ENCODE measurements at places on chromosomes 12 and 14.

- no peak for DNase-seq
Observed at GRCh38 chr12:43832463-43833168, 3.3 kb upstream of the TMEM117 start.

GRCh38 chr12:96359328-96359727, 40.9 kb downstream of the CDK17 start:
- DNase-seq = no peak

GRCh38 chr12:62290846-62291245, 30.6 kb downstream of the USP15 start:
- DNase-seq = no peak

GRCh38 chr12:115313929-115314328, 630.0 kb upstream of the TBX3 start:
- DNase-seq = no peak

- no peak for DNase-seq
Observed at GRCh38 chr12:132584429-132584828, 26.0 kb downstream of the LRCOL1 start.

- no peak for DNase-seq
Observed at GRCh38 chr12:3076730-3077571, at the start of gene TSPAN9. TSS of gene TSPAN9 (plus strand) at chr12:3077379. CDS start at chr12:3201194, 123,815 bp downstream.

DNA sequence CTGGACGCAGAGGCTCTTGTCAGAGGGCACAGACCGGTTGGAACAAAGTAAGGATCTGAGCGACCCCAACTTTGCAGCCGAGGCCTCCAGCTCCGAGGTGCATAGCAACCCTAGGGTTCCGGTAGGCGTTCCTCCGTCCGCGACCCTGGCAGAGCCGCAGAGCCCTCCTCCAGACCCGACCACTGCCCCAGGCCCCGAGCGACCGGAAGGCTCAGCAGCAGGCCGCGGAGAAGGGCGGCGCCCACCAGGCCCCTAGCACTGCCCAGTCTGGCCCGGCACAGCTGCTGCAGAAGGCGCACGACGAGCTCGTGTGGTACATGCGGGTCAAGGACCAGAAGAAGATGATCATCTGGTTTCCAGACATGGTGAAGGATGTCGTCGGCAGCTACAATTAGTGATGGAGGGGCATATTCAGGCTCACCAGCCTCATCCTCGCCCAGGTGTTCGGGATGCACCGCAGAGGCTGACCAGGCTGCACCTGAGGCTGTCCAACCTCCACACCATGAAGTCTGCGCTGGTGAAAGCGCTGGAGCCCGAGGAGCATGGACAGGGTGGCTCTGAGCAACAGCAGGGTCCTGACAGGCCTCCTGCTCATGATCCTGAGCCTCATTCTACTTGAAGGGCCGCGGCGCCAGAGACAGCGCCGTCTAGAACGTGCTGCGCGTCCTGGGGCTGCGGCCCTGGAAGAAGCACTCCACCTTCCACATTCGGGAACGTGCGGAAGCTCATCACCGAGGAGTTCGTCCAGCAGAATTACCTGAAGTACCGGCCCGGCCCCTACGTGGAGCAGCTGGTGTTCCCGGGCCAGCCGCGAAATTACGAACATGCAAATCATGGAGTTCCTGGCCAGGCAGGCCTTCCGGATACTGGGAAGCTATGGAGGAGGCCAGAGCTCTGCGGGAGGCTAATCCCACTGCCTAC, 24.5 kb downstream of the CAPS2 start:
- DNase-seq = no peak

DNA sequence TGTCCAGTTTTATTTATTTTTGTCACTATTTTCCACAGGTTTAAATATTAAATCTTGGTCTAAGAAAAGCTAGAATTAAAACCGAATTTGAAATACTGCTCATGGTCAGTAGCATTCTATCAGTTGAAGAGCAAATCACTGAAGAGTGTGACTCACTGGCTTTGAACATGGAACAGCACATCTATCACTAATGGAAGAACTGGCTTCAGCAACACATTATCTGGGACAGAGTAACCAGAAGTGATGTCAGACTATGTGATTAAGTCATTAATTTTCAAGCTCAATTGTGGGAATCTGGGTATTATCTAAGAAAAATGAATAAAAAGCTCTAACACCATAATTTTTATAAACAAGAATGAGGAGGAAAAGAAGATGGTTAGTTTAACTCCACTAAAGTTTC, 527.5 kb downstream of the TMTC2 start:
- no peak for DNase-seq

DNA sequence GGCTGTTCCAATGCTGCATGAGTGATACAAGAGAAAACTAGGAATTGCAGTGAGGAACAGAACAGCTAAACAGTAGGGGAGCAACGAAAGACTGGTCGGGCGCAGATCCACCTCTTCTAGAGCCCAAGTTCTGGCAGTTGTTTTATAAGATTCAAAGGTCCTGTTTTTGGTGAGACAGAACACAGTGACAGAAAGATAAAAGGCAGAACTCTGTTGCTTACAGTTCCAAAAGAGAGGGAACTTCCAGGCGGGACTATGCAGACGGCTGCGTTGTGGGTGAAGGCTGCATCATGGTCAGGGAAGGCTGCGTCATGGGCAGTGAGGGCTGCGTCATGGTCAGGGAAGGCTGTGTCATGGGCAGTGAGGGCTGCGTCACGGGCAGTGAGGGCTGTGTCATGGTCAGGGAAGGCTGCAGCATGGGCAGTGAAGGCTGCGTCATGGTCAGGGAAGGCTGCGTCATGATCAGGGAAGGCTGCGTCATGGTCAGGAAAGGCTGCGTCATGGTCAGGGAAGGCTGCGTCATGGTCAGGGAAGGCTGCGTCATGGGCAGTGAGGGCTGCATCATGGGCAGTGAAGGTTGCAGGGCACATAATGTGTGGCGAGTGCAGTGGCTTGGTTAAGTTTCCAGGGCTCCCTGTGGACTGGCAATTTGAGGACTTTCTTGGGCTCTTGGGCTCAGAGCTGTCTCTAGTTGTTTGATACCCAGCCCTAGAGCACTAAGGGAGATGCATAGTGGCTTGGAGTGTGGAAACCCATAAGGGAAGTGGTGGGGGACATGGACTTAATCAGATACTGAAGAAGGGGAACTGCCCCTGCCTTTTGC, 619.9 kb downstream of the AACS start:
- DNase-seq = no peak

DNA sequence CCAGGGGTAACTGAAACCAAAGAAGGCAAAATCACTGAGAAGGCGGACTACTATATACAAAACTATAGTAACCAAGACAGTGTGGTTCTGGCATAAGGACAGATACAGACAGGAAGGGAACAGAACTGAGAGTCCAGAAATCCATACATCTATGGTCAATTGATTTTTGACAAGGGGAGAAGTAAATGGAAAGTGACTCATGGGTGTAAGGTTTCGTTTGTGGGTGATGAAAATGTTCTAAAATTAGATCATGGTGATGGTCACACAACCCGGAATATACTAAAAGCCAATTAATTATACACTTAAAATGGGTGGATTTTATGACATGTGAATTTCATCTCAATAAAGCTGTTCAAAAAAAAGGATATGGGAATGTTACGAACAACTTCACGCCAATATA, 18.7 kb downstream of the ANGEL1 start:
- no peak for DNase-seq

GRCh38 chr14:79510659-79511058, 700.6 kb downstream of the DIO2 start:
- no peak for DNase-seq

GRCh38 chr12:65536876-65537681, 258.6 kb downstream of the MSRB3 start:
- DNase-seq = no peak

DNA sequence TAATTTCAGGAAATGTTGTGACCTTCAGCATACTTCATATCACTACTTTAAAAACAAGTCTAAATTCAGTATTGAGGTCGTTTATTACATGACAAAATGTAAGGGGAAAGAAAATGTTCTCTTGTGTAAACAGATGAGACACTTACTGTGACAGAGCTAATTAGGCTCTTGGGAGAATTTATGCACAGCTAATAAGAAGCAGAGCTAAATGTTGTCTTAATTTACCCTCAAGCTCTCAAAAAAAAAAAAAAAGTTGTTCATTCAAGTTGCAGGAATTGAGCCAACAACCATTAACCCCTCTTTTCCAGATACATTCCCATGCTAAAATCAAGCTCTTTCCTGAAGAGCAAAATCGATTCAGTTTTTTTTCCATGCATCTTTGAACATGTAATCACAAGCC, 1419.4 kb downstream of the FSCB start:
- DNase-seq = no peak

- DNase-seq = no peak
Observed at GRCh38 chr14:101735453-101735852, 26.1 kb upstream of the PPP2R5C start.

GRCh38 chr12:46839964-46840363, 14.2 kb upstream of the SLC38A4 start:
- no peak for DNase-seq

GRCh38 chr12:27463511-27464219, 17.1 kb downstream of the SMCO2 start:
- no peak for DNase-seq

DNA sequence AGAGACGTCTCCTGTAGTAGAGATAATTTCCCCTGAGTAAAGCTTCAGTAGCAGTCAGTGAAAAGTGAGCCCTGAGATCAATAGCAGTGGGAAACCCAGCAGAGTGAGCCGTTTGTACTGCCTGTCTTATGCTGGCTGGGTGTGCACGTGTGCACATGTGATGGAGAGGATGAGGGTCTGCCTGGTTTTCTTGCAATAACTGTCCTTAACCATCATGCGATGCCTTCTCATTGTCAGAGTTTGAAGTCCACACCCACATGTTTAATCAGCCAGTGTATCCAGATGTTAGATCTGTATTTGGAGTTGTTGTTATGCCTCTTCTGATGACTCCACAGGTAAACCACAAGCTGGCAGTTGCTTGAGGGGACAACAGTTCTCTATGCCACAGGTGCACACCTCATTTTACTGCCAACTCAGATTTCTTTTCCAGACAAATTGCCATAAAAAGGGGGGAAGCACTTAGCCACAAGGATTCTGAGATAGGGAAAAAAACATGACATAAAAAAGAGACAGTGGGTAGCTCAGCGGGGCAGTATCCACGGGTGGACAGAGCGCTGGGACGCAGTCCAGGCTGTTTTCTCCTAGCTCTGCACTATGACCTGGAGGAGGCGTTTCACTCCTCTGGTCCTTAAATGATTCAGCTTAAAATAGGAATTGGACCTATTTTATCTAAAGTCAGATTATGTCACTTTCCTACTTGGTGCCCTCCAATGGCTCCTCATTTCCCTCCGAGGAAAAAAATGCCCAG, 192.3 kb downstream of the ANO6 start:
- DNase-seq = no peak

- DNase-seq = no peak
Observed at GRCh38 chr12:45174595-45174994, 41.3 kb upstream of the ANO6 start.

GRCh38 chr14:32727832-32728231, 210.8 kb upstream of the NPAS3 start:
- DNase-seq = no peak

GRCh38 chr12:112463478-112463877, 44.7 kb downstream of the PTPN11 start:
- DNase-seq = no peak

- DNase-seq = no peak
Observed at GRCh38 chr14:52907949-52908348, 42.9 kb downstream of the FERMT2 start.

Data from forelimb muscle (tissue), 1 donor.